ENCODE measurements at places on chromosomes 7 and 10.

GRCh38 chr7:107971613-107972012 is 31.3 kb downstream of the LAMB1 start:
- H3K27ac ChIP-seq, result peak overlapping the region; percentile 79
- H3K27me3 ChIP-seq, result no peaks in the 10 kb centered on the region
- H3K4me1 ChIP-seq, result peaks cover 5% of the 10 kb centered on the region
- DNase-seq, result no peak
- H3K36me3 ChIP-seq, result no peaks in the 10 kb centered on the region

DNA sequence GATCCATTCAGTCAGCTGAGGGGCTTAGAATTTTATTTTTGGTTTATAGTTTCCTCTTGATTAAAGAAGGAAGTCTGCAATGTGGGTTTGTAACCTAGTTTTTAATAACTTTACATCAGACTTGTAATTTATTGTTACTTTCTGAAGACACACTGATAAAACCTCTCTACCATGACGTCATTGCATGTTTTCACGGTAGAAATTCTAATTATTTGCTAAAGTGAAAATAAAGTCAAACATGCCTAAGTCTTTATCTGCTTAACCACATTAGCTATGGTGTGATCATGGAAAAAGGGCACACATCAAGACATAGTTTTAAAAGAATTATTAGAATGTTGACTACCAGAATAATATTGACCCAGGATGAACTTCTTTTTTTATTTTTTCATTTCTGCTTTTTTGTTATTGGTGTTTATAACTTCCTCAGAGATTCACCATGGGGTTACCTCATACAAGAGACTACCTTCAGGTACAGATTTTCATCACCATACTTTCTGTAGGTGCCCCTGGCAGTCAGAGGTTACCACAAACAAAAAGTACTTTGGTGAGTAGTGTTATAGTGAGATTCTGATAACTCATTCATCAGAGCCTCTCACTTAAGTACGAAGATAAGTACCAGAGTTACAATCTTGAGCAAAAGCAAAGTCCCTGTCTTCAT is 7.0 kb upstream of the PANK1 start:
- H3K4me3 ChIP-seq, result no peak overlapping the region
- H3K27ac ChIP-seq, result no peak overlapping the region
- H3K4me1 ChIP-seq, result peaks cover 3% of the 10 kb centered on the region
- no peak for DNase-seq
- no peaks in the 10 kb centered on the region for H3K27me3 ChIP-seq

DNA sequence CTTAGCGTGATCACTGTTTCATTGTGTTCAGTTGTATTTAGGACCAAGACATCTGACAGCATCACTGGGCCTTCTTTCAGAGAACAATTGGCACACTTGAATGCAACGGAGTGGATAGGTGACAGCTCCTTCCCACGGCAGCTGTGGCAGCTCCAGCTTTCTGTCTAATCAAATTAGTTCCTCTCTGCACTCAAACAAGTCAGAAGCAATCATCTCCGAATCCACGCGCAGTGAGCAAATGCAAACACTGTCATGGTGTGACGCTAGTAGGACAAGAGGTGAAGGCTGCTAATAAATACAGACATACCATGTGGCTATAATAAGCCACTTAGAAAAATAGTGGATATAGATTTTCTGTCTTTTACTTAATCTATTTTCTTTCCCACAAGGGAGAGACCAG is 542.4 kb downstream of the ACTR3B start:
- DNase-seq, result no peak
- no peak overlapping the region for H3K4me3 ChIP-seq
- no peak overlapping the region for H3K27ac ChIP-seq
- H3K36me3 ChIP-seq, result no peaks in the 10 kb centered on the region
- no peaks in the 10 kb centered on the region for H3K27me3 ChIP-seq

DNA sequence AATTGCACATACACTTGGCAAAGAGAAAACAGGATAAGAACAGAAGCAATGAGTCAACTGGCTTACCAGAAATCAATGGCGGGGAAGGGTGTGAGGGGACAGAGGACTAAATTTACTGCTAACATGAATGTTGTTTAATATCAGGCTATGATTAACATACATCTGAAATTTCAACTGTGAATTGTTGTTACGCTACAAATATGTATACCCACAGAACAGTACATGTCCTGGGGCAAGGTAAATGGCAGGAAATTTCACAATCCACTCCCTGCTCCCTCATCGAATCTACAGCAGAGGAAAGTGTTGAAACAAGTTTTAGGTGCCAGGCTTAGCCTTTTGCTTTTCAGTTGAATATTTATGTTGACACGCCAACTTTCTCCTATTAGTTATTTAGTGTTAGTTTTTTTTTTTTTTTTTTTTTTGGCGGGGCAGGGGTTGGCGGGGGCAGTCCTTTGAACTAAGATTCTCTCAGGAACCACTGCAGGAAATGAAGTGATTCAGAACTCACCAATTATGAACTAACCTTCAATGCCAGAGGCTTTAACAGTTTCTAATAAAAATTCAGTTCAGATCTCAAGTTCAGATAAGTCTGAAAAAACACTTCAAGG is 99.0 kb downstream of the UBE2H start:
- no peak overlapping the region for H3K4me3 ChIP-seq
- DNase-seq, result no peak
- H3K27ac ChIP-seq, result no peak overlapping the region
- H3K4me1 ChIP-seq, result no peaks in the 10 kb centered on the region
- no peaks in the 10 kb centered on the region for H3K36me3 ChIP-seq

GRCh38 chr7:132049462-132050304 is 493.3 kb upstream of the PODXL start:
- H3K4me3 ChIP-seq, result no peak overlapping the region
- H3K36me3 ChIP-seq, result no peaks in the 10 kb centered on the region
- peak; percentile 59 for DNase-seq
- no peaks in the 10 kb centered on the region for H3K27me3 ChIP-seq
- H3K4me1 ChIP-seq, result no peaks in the 10 kb centered on the region

- no peaks in the 10 kb centered on the region for H3K36me3 ChIP-seq
- DNase-seq, result peak; percentile 86
- H3K4me1 ChIP-seq, result no peaks in the 10 kb centered on the region
- peak overlapping the region; percentile 86 for H3K27ac ChIP-seq
- peak overlapping the region; percentile 47 for H3K4me3 ChIP-seq
Measured at GRCh38 chr10:649798-650440, 39.5 kb downstream of the DIP2C start.

DNA sequence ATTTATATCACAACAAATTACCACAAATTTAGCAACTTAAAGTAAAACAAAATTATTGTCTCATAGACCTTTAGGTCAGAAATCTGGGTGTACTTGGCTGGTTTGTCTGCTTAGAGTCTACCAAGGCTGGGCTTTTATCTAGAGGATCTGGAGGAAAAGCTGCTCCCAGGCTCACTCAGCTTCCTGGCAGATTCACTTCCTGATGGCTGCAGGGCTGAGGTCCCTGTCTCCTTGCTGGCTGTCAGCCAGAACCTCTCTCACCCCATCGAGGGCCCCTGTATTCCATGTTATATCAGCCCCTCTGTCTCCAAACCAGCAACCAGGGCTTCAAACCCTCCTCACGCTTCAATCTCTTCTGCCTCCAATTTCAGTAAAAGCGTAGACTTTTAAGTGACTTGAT is 734.9 kb downstream of the NRG3 start:
- H3K4me3 ChIP-seq, result no peak overlapping the region
- no peak for DNase-seq
- H3K27ac ChIP-seq, result no peak overlapping the region

DNA sequence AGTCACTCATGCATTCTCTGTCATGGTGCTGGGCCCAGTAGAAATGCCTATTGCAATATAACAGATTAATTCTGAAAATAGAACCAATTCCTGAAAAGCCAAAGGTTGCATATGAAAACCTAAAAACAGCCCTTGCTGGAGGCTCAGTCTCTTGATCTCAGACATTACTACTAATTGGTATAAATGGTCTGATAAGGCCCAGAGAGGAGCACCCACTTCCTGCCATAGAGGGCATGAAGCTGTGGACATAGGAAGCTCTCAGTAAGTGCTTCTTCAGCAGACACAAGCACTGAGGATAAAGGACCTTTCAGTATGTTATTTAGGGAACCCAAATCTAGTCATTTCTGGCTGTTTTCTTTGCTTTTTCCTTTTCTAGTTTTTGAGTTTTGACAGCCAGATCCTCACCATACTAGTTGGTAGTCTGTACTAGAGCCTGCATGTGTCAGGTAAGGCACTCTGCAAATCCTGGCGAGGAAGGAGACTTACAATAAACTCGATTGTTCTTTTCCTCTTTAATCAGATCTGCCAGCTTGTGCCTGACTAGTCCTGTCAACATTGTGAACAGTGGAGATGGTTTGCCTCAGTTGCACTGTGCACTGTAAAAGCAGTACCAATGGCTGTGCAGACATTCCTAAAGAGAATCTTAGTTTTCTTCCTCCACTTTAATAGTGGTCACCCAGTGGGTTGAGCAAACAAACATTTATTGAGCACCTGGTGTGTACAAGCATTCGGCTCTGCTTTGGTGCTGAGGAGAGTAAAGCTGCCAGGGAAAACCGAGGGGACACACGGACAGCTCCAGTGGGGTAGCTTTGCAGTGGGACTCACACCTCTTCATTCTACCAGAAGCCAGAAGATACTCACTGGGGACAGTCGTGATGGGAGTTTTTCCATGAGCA is 140.9 kb downstream of the CHN2 start:
- no peaks in the 10 kb centered on the region for H3K27me3 ChIP-seq
- peaks cover 7% of the 10 kb centered on the region for H3K4me1 ChIP-seq
- no peak for DNase-seq
- H3K4me3 ChIP-seq, result no peak overlapping the region
- H3K36me3 ChIP-seq, result no peaks in the 10 kb centered on the region

DNA sequence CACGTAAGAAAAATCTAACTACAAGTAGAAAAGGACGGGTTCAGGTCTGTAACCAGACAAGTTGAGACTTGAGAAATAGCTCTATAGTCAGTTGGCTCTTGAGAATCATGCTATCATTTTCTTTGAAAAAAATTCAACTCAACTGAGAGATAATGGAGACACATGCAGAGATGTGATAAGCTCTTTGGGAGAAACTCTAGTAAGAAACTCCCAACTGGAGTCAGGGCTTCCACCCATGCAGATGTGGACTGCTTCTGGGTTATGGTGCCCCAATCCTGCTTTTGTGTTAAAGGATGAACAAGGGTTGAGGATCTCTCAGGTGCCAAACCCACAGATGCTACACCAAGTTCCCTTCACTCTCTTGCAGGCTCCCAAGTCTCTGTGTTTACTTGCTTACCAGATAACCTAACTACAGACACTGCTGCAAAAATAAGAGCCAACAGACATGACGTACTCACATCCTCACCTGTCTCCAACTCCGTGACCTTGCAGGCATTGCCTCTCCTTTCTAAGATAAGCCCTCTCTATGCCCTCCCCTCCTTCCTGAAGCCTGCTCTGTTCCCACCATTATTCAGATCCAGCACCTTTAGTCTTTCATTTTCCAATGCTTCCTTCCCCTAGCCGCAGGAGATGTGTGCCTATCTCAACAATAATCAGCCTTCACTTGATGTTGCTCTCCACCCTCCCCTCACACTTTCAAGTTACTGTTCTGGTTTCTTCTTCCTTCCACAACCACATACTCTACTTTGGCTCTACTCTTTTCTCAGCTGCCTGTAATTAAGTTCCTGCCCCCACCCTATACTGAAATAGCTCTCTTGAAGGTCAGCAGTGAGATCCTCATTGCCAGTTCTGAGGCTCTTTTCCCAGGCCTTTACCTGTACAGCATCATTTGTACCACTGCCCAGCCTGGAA is 130.0 kb downstream of the ICA1 start:
- peak overlapping the region; percentile 46 for H3K27ac ChIP-seq
- H3K36me3 ChIP-seq, result no peaks in the 10 kb centered on the region
- no peaks in the 10 kb centered on the region for H3K4me1 ChIP-seq
- no peak overlapping the region for H3K4me3 ChIP-seq
- no peak for DNase-seq

- H3K4me1 ChIP-seq, result no peaks in the 10 kb centered on the region
- no peaks in the 10 kb centered on the region for H3K36me3 ChIP-seq
- no peaks in the 10 kb centered on the region for H3K27me3 ChIP-seq
- H3K27ac ChIP-seq, result no peak overlapping the region
- H3K4me3 ChIP-seq, result no peak overlapping the region
- DNase-seq, result no peak
Measured at GRCh38 chr10:97578171-97578844, 5.7 kb downstream of the ANKRD2 start.

Measured in Peyer's patch (tissue), 4 donors.